ENCODE measurements at places on chromosomes 2 and 18.
A peak's percentile ranks its signal among the peaks of the same experiment; 100 is the strongest.

- no peak for DNase-seq
Measured at GRCh38 chr2:238499731-238500580, 73.2 kb downstream of the ASB1 start.

DNA sequence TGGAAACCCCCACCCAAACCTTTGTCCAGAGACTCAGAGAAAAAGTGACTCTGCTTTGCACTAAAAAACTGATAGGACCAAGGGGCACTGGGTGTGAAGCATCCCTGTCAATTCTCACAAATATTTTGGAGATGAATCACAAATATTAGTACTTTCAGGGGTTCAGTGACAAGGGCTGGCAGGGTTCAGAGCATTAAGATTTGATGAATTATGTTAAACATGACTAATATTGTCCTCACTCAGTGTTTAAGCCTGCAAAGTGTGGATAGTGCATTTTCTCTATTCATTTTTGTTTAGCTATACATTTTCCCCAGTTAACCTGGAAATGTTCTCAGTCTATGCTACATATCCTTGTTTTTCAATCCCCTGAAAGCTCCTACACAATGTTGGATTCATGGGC is 65.3 kb upstream of the CCDC68 start:
- no peak for DNase-seq

DNA sequence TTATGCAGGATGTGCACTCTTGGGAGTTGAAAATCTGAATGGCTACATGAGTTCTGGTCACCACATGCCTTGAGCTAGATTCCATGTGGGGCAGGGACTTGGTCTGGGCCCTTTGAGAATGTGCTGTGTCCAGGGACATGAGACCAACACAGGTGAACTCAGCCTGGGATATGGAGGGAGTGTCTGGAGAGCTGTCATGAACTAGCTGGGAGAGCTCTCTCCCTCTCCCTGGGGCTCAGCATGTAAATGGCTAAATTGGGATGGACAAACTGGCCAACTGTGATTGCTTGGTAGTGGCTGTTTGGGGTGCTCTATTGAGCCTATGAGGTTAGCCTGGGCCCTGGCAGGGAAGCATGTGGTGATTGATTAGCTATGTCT is 105.1 kb upstream of the HS6ST1 start:
- no peak for DNase-seq

DNA sequence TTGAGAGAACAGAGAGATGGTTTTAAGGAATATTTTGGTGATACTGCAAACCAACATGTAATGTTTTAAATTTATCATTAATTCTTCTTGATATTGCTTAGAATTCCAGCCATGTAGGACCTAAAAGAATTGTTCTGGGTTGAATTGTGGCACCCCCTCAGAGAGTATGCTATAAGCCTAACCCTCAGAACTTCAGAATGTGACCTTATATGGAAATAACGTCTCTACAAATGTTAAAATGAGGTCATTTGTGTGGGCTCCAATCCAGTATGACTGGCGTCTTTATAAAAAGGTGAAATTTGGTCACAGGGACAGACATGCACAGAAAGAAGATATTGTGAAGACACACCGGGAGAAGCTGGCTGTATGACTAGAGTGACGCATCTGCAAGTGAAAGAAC is 193.6 kb downstream of the NRXN1 start:
- no peak for DNase-seq

GRCh38 chr18:78980777-78981380 is 1.3 kb downstream of the SALL3 start:
- DNase-seq, result no peak

DNA sequence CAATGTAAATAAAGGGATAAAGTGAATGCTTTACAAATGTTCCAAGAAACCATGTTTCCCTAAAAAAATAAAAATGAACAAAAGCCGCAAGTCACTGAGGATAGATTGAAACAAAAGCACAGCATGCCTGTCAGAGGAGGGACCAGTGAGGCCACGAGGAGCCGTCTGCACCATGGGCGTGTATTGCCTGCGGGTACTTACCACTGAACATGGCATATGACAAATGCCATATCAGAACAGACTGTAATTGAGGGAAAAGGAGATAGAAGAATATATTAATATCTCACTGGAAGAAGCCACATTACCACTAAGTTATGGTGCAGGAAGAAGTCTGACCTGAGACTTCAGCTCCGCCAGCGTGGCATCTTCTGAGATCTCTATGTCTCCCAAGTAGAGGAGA is 75.8 kb downstream of the USP40 start:
- no peak for DNase-seq

- no peak for DNase-seq
Measured at GRCh38 chr18:50441501-50441900, 66.7 kb downstream of the SKA1 start.

- no peak for DNase-seq
Measured at GRCh38 chr2:104286841-104287240, 567.1 kb upstream of the POU3F3 start.

DNA sequence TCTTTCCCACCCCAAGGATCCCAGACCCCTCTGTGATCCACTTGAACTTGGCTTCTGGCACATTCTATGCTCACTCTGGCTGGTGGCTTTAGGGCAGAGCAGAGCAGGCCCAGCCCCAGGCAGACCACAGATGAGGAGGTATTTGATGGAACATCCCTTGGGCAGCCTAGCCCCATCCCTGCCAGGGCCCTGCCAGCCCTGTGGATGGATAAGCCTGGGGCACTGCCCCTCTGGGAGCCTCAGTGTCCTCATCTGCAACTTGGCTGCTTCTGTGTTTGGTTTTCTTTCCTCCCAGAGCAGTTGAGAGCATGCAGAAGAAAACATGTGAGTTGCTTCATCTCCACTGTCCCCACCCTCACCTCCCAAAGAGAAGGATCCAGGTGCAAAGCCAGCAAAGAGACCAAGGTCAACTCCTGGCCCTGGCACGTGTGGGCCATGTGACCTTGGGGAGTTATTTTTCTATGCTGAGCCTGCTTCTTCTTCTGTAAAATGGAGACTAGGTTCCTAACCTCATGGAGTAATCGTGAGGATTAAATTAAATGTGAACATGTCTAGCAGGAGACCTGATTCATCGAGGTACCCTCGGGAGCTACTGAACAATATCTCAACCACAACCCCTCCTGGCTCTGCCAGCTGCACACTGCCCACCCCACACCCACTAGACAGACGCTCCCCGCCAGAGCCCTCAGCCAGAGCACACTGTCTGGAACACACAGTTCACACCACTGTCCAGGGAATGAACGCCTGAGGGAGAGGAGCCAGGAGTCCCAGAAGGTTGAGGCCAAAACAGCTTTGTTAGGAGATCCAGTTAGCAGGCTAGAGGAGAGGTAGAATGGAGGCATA is 14.6 kb upstream of the TNS1 start:
- DNase-seq, result peak; percentile 21

GRCh38 chr18:23498877-23499276 is 4.4 kb upstream of the RMC1 start:
- DNase-seq, result peak; percentile 82

Data from amniotic epithelial cell (primary cell).